Urothelium cell line (cell line): ENCODE measurements at places on chromosomes 12 and 14.

DNA sequence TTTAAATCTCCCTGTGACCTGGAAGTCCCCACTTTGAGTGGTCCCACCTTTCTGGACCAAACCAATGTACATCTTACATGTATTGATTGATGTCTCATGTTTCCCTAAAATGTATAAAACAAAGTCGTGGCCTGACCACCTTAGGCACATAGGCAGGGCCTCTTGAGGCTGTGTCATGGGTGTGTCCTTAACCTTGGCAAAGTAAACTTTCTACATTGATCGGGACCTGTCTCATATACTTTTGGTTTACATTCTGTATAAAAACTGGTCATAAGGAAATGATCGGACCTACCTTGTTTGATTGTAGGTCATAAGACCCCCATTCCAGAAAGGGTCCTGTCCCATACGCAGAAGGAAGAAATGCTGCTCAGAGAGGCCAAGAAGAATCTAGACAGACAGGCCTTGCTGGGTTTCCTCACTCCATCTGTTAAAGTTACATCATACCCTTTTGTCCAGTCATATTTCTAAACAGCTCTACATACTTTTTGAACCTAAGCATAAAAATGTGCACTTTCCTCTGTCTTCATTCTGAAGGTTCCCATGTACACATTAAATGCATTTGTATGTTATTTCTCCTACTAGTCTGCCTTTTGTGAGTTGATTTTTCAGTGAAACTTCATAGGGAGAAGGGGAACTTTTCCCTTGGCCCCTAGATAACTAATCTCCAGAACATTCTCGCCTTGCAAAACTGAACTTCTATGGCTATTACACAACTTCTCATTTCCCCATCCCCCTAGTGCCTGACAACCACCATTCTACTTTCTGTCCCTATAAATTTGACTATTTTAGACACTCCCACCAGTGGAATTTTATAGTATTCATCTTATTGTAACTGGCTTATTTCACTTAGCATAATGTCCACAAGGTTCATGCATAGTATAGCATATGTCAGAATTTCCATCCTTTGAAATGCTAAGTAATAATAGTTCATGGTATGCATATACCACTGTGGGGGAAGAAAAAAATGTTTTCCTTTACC lies 30.2 kb upstream of the CPM start:
- no peak for DNase-seq

- peak; percentile 90 for DNase-seq
Measured at GRCh38 chr12:2052826-2053678, at the start of gene CACNA1C. CACNA1C (plus strand) TSS chr12:2052987; CDS start chr12:2053563, 576 bp downstream.

DNA sequence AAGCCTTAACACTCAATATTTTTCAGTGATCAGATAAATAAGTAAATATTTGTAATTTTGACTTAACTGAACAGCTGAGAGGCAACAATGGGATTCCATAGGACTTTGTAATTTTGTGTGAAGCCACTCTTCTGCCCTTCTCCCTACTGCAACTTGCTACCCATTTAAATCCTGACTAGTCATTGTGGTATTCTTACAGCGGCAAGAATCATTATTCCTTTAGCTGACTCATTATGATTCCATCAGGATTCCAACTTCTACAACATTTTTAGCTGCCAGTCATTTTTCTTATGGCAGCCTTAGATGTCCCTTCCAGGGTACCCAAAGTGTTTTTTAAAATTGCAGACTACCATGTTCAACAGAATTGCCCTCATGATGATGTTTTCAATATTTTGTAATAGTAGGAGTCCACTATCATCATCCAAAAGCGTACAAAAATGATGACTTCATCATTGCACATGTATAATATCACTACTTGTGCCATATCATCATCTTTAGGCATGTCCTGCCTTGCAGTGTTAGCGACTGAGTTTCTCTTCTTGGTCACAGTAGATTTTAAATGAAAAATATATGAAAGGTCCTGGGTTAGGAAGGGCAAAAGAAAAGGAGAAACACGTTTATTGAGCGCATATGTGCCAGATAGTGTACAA lies 5.1 kb upstream of the MAGOHB start:
- peak; percentile 62 for DNase-seq

DNA sequence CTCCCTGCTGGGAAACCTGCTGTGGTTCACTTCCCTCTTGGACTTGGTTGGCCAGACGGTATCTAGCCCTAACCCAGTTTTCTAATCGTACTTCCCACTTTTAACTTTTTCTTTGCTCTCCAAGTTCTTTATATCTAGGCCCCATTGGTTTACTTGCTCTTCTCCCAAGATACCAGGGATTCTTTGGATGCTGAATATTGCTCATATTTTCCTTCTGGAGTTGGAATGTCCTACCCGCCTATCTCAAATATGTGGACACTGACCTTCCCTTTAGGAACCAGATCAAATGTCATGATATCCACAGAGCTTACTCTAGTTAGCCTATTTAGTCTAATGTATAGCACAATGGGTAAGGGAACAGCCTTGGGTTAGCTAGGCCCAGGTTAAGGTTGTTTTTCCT lies 228.6 kb downstream of the DACT1 start:
- no peak for DNase-seq

- DNase-seq = no peak
Measured at GRCh38 chr14:81989211-81989610, 455.6 kb upstream of the SEL1L start.

DNA sequence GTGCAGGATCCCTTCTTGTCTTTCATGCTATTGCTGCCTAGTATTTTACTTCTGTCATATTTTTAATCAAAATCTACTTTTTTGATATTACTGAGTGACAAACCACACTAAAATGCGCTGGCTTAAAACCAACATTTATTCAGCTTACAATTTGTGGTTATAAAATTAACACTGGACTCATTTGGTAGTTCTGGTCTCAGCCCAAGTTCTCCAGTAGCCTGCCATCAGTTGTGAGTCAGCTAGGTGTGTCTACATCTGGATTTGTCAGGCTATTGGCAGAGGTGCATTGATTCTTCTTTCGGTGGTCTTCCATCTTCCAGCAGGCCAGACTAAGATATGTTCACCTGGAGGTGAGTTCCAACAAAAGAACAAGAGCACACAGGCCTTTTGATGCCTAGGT lies 765.1 kb upstream of the FBXO33 start:
- no peak for DNase-seq

GRCh38 chr12:102659200-102659911 lies 179.0 kb upstream of the IGF1 start:
- no peak for DNase-seq

DNA sequence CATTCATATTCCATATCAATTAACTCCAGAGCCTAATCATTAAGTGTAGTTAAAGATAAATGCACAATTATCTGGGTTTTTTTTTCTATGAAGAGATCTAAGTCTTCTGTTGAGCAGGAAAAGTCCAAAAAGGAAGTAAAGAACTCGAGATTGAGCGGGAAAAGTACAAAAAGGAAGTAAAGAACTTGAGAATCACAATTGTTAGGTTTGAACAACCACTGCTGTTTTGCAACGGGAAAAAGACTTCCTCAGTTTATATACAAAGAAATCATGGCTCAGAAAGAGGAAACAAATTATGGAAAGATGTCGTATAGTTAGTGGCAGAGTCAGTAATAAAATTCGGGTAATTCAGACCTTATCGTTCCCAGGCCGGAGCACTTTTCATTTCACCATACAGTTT lies 63.3 kb downstream of the PPP1R12A start:
- DNase-seq = no peak

DNA sequence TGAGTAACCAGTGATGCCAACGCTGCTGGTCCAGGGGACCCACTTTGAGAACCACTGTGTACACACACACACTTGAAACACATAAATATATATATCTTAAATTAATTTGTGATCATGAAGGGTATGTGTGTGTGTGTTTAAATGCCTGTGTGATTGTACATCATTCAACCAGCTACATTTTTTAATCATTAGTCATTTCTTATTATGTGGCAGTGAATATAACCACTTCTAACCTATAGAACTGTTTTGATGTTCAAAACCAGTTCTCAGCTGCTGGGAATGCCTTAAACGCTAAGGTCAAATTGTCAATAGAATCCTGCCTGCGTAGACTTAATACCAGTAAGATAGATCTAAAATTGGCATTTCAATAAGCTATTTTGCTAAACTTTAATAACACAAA lies 330.0 kb downstream of the SYT1 start:
- DNase-seq = no peak

DNA sequence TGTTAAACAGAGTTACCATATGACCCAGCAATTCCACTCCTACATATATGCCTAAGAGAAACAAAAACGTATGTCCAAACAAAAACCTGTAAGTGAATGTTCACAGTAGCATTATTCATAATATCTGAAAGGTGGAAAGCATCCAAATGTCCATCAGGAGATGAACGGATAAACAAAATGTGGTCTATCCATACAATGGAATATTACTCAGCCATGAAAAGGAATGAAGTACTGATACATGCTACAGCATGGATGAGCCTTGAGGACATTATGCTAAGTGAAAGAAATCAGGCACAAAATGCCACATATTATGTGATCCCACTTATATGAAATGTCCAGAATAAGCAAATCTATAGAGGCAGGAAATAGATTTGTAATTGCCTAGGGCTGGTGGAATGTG lies 16.8 kb downstream of the MOK start:
- no peak for DNase-seq

DNA sequence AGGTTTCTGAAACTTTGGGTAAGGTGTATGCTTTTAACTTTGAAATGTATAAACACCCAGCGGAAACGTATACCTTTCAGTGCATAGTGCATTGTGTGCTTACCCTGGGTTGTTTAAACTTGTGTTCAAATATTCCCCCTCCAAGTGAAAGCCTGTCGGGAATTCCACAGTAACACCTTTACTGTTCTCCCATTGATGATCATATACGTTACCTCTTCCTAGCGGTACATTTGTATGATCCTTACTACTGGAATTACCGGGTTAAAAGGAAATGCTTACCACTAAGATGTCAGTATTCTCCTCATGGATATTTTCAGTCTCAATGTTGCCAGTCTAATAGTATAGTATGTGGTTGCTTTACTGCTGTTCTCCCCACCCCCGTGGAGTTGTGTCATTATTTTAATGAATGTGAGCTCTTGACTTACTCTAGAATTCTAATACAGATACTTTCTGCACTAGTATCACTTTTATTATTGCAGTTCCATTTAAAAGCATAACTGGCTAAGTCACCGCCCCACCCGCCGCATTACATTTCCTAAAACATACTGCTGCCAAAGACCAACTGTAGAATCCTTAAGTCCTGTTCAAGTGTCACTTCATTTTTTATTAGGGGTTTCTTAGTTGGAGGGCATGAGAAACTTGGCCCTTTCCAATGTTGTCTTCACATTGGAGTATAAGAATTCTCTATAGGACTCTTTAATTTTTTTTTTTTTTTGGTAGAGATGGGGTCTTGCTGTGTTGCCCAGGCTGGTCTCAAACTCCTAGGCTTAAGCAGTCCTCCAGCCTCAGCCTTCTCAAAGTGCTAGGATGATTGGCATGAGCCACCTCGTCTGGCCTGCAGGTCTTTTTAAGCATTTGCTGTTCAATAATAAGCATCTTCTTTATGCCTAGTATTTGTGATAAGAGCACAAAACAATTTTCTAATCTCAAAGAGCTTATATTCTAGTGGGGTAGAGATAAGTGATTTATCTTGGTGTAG lies 24.9 kb downstream of the NUDT4 start:
- no peak for DNase-seq

DNA sequence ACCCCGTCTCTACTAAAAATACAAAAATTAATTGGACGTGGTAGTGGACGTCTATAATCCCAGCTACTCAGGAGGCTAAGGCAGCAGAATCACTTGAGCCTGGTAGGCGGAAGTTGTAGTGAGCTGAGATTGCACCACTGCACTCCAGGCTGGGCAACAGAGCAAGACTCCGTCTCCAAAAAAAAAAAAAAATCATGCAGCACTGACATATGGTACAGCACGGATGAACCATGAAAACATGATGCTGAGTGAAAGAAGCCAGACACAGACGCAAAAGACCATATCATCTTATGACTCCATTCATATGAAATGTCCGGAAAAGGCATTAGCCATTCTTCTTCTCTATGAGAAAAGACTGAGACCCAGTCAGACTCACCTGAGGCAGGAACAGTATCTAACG lies 50.4 kb downstream of the PITPNM2 start:
- DNase-seq = no peak

DNA sequence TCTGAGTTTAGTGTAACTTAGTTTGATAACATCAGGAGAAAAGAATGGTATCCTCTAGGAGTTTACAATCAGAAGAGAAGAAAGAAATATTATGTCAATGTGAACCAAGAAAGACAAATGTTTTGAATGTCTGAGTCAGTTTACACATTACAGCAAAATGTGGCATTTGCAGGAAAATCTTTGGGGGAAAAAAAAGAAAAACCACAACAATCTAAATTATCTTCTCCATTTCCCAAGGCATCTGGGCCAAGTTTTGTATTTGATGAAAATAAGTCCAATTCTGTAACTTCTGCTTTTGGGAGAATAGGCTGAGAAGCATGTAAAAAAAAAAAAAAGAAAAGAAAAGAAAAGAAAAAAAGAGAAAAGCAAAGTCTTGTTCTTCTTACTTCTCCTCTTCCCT lies 58.8 kb upstream of the FLRT2 start:
- no peak for DNase-seq

- no peak for DNase-seq
Measured at GRCh38 chr14:89293314-89293916, 123.6 kb downstream of the FOXN3 start.

- DNase-seq = no peak
Measured at GRCh38 chr12:4448943-4449850, 3.6 kb upstream of the FGF6 start.

- peak; percentile 37 for DNase-seq
Measured at GRCh38 chr12:12946686-12947355, 5.1 kb downstream of the GPRC5D start.

DNA sequence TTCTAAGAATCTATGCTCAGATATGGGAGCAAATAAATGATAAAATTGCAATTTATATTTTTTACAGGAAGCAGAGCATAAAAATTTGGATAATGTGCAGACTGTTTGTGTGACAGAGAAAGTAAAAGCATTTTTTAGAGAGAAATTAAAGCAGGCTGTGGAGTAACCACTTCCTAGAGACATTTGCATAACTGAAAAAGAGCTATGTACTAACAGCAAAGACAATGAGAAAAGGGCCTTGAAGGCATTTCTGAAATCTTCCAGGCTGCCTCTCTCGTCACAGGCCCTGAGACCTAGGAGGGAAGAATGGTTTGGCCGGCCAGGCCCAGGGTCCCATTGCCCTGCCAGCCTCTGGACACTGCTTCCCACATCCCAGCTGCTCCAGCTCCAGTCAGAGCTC lies 247.2 kb downstream of the ALX1 start:
- no peak for DNase-seq

GRCh38 chr12:112518365-112518735 lies 99.6 kb downstream of the PTPN11 start:
- no peak for DNase-seq

- DNase-seq = no peak
Measured at GRCh38 chr12:66668311-66668710, 10.6 kb downstream of the GRIP1 start.

GRCh38 chr12:43044241-43044640 lies 454.7 kb upstream of the PRICKLE1 start:
- DNase-seq = no peak

DNA sequence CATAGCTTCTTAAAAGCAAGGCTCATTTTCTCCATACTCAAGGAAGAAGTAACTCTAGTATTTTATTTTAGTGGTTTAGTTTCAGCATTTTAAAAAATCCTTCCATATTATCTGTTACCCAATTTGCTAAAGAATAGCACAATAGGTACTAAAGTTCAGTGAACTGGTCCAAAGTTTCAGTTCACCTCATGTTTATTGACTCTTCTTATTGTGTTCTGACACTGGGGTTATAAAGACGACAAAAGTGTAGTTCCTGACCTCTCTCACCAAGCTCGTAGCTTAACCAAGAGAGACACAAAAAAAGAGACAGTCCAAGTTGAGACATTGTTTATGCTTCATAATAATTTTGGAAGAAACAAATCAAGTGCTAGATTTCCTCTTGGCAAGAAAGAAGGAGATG lies 40.8 kb upstream of the SLC38A2 start:
- no peak for DNase-seq

- peak; percentile 60 for DNase-seq
Measured at GRCh38 chr12:12606781-12607589, 4.7 kb upstream of the CREBL2 start.
